ENCODE measurements at places on chromosomes 3 and 15.

GRCh38 chr3:124767264-124767663, 37.0 kb downstream of the UMPS start:
- no peak for DNase-seq

GRCh38 chr3:4751502-4752101, 227.6 kb upstream of the BHLHE40 start:
- DNase-seq, result no peak

DNA sequence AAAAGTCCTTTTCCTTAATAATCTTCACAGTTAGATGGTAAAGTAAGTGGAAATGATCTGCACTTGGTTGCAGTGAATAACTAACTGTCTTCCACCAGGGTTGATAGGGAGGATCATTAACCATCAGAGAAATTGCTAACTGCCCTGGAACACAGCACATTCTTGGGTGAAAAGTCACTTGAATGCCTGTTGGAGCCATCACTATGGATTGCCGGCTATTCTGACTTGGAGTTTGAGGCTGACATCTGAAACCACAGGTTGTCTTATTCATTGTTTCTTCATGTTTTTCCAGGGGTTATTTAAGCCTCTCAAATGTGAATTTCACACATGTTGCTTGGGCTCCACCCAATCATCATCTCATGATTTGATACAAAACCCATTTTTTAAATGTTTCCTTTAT, 901.4 kb downstream of the MCTP2 start:
- DNase-seq, result no peak

DNA sequence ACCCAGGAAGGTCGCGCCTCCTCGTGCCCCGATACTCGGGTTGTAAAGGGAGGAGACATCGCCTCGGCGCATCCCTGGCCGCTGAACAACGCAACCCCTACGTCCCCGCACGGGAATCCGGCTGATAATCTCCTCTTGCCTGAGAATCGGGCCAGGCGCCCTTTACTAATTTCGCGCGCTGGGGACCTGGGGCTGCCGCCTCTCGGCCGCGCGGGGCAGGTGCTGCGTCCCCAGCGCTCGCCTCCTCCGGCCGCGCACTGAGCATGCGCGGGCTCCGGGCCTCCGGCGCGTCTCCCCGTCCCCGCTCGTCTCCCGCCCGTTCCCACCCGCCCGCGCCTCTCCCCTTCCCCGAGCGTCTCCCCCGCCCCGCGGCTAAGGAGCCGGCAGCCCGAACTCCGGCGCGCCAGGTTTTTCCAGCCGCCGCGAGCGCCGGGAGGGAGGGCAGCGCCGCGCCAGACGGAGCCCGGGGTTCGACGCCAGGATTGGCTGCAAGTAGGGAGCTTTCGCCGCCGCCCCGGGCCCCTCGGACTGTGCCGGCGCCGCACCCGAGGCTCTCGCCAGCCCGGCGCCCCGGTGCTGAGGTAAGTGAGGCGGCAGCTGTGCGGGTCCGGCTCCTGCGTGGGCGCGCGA, at the start of gene CNTN4:
TSS of gene CNTN4 (plus strand) at position 469 of the 630 bp plus-strand sequence.
- no peak for DNase-seq

- no peak for DNase-seq
Measured at GRCh38 chr3:129424185-129424841, 4.1 kb downstream of the EFCAB12 start.

DNA sequence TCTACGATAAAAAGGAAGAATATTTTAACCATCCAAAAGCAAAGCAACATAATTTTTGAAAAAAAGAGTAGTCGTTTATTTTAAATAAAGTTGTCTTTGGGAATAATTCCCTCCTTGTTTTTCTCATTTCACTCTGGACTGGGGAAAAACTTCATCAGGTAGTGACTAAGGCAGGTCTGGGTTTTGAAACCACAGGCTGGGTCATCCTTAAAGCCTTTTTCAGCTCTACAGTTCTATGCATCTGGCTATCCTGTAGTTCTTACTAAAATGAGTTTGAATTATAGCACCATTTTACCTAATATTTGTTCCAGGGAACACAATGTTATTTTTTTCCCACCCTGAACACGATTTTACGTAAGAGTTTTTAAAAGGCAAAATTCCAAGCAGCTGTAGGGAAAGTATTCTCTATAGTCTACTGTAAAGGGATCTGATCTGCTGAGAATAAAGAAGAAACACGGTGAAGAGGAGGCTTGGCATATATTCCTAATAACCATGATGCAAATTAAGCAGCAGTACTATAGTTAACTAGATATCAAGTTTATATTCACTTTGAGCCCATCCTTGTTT, 107.7 kb downstream of the OSBPL10 start:
- no peak for DNase-seq

DNA sequence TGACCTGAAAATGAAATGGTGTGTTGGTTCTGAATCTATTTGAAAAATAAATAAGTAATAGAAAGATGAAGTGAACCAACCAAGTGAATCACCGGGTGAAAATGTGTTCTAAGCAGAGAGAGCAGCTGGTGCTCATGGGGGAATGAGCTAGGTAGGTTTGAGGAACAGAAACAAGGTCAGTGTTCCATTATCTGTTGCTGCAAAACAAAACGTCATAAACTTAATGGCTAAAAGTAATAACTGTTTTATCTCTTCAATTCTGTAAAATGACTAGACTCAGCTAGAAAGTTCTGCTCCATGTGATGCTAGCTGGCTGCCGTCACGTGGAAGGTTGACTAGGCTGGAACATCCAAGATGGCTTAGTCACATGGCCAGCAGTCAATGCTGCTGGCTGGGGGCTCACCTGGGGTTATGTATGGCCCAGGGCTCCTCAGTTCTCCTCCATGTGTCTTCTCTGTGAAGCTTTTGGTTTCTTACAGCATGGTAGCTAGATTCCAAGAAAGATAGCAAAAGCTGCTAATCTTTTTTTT, 13.3 kb upstream of the SH3BP5 start:
- DNase-seq, result no peak

DNA sequence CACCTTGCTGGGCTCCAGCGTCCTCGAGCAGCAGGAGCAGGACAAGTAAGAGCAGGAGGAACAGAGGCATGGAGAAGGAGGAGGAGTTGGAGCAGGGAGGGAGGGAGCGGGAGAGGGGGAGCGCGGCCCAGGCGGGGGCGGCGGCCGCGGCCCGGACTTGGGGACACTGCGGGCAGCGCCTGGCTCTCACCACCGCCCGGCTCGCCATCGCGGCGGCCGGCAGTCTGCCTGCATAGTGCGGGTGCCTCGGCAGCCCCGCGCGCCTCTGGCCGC, 440 bp downstream of the DCBLD2 start:
- DNase-seq, result no peak

DNA sequence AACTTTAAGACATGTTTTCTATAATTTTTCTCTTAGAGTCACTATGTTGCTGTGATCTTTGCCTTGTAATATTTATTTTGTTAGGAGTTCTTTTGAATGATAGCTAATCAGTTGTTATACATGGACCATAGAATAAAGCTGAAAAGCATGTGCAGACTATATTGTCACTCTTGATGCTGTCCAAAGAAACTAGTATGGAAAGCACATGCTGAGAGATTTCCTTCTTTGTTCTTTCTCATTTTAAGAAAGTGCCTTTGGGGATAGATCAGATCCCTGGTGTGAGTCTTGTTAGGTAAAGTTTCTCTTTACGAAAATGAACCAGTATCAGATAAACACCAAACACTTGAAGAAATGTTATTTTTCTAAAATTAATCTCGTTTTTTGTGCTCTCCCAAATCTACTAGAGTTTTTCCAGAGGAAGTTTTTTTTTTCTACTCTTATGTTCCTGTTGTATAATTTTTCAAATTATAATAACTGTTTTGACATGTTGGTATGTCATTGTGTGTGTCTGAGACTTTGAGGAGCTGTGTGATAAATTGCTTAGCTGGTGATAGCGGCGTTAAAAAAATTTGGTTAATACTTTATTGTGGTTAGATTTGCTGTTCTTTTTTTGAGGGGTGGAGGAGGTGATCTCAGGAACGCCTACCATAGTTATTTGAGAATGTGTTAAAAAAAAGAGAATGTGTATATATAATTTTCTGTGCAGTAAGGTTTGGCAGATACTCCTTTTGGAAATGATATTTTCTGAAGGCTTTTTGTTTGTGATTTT, 2.2 kb downstream of the PIAS1 start:
- no peak for DNase-seq

DNA sequence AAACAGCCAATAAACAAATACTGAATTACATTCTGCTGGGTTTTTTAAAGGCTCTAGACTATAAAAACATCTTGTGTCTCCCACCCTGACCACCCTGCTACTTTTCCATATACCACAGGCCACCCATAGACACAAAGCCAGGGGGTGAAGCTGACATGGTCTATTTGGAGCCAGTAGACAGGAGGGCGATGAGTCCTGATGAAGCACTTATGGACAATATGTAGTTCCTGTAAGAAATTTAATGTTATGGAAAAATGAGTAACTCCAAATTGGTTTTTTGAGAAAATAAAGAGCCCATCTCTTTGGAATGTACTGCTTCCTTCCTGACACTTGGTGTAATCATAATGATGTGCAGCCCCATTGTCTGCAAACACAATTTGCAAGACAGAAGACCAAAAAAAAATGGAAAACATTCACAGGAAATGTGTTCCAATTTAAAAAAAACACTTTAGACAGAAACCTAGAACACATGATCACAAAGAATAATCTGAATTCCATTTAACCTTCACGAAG, 11.8 kb downstream of the SSR3 start:
- DNase-seq, result no peak

DNA sequence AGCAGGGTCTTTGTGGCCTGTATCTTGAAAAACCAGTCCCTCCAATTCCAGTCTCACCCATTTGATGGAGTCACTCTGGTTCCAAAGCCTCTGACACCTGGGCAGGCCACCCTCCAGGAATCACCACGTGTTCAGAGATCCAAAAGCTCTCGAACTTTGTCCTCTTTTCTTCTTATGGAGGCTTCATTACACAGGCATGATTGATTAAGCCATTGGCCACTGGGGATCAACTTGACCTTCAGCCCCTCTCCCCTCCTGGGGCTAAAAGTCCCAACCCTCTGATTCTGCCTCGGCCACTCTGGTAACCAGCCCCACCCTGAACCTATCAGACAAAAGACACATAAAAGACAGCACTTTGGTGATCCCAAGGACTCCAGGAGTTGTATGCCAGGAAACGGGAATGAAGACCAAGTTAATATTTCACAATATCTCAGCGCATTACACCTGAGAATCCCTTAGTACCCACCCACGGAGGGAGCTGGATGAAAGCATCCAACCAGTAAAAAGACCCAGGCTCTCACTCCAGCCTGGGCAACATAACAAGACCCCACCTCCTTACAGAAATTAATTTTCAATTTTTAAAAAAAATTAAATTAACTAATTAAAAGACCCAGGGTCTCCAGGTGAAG, 23.0 kb upstream of the SSUH2 start:
- no peak for DNase-seq

- no peak for DNase-seq
Measured at GRCh38 chr3:120198305-120198878, 86.6 kb downstream of the GPR156 start.

DNA sequence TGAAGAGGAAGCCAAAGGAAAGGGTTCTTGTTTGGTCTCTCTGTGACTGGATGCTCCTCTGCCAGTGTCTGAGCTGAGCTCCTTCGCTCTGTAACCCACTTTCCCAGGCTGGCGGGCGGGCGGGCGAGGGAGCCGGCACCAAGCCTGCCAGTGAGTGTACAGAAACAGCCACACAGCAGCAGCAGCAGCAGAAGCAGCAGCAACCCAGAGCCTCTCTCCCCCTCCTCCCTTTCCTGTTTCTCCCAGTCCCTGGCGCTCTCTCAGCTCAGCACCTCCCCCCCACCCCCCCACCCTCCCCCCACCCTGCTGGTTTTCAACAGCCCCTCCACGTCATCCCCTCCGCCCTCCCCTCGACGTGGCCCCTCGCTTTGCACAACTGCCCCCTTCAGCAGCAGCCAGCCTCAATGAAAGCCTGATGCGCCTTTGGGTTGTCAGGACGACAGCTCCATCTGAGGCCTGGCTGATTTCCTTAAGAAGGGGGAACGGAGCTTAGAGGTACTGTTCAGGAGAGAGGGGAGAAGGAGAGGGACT, at the start of gene LSAMP:
TSS of gene LSAMP (minus strand) at position 177 of the 531 bp plus-strand sequence.
- DNase-seq, result no peak

DNA sequence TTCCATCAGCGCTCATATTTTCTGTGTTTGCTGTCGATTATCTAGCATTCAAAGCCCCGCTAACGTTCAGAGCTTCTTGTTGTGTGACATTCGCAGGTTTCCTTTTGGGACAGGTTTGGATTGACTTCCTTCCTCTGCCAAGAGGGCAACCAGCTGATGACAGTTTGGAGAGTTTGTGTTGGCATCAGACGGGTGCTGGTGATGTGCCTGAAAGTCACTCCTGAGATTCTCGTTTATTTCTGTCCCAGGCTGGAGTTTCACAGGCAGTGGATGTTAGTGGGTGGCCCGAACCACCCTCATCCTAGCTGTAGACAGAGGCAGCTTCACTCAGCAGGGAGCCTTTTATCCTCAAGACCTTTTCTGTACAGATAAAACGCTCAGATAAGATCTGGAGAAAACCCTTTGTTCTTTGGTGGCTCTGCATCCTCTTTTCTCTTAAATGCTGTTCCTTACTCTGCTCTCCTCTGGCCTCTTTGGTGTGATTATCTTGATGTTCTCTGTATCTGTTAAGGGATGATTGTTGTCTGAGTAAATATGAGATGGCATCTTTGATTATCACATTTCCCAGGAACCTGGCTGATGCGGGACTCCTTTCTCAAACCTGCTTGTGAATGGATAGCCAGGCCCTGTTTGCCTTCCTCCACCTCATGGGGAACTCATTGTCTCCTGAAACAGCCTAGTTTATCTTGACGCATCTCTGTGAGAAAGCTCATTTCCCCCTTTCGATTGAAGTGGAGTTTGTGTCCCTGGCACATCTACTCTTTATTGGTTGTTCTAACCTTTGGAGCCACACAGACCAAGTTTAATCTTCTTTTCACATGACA, 35.9 kb downstream of the CGNL1 start:
- DNase-seq, result no peak

GRCh38 chr3:135145581-135145980, 350.5 kb downstream of the EPHB1 start:
- no peak for DNase-seq

GRCh38 chr15:41507820-41508290, 5.8 kb downstream of the LTK start:
- no peak for DNase-seq

GRCh38 chr3:72247126-72247525, 462.2 kb upstream of the PROK2 start:
- DNase-seq, result no peak

GRCh38 chr3:62923066-62923465, 47.9 kb upstream of the CADPS start:
- no peak for DNase-seq

- no peak for DNase-seq
Measured at GRCh38 chr15:27475395-27475794, 504.4 kb downstream of the GABRG3 start.

GRCh38 chr3:149368674-149369497, 8.6 kb downstream of the TM4SF1 start:
- DNase-seq, result no peak

DNA sequence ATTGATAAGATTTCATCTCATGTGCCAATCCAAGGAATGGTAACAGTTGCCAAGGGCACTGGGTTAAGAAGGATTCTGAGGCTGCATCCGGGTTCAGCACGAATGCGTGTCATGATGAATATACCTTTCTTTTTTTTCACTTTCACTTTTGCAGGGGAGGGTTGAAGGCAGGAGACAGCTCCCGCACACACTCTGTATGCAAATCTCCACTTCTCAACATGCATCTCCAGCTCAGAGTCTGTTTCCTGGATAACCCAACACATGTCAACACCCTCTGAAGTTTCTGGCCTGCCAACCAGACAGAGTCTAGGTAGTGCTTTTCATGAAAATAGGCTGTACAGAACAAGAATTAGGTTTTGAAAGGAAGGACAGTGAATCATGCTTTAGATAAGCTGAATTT, 21.6 kb downstream of the B4GALT4 start:
- DNase-seq, result no peak
